ENCODE measurements at places on chromosomes 11 and 22.
A peak's percentile ranks its signal among the peaks of the same experiment; 100 is the strongest.

GRCh38 chr22:42951093-42951710, 63.7 kb downstream of the PACSIN2 start:
- no peak for DNase-seq

GRCh38 chr11:88979641-88980040, 86.1 kb downstream of the GRM5 start:
- peak; percentile 72 for DNase-seq

GRCh38 chr11:61762798-61763197, 10.4 kb downstream of the MYRF start:
- DNase-seq, result no peak

GRCh38 chr11:6584528-6584927, 18.9 kb downstream of the RRP8 start:
- DNase-seq, result no peak

DNA sequence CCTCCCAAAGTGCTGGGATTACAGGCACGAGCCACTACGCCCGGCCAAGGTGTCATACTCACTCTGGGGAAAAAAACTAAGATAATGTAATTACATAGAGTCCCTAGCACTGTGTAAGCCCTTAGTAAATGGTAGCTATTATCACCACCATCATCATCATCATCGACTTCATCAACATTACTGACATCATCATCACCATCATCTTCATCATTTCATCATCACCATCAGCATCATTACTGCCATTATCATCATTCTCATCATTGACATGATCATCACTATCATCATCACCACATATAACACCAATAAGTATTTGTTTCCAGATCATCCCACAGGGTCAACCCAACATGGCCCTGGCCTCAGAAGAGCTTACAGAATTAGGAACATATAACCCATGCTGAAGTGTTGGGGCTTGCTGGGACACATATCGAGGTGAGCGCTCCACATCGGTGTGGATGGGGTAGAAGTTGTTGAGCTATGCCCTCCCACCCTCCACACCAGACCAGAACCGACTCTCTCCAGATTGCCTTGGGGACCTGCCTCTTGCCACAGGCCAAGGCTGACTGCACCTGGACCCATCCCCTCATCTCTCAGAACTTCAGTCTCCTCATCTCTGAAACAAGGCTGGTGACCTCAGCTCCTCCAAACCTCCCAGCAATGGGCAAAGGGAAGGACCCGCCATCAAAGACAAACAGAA, 14.7 kb upstream of the CD5 start:
- DNase-seq, result no peak

- no peak for DNase-seq
Observed at GRCh38 chr11:78829146-78829545, 254.5 kb upstream of the NARS2 start.

DNA sequence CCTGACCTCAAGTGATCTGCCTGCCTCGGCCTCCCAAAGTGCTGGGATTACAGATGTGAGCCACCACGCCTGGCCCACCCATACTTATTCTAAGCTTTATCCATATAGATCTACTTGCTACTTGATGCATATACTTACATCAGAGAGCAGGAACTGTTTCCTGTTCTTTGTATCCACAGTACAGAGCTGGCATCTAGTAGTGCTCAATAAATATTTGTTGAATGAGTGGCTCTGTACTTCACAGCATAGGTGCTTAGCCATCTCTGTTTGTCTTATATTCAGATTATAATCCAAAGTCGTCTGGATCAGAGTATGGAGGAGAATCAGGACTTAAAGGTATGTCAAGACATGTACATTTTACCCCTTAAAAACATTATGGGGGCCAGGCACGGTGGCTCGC, 38.6 kb upstream of the DLAT start:
- DNase-seq, result no peak

- DNase-seq, result no peak
Observed at GRCh38 chr11:123678246-123678645, 23.8 kb upstream of the SCN3B start.

- peak; percentile 78 for DNase-seq
Observed at GRCh38 chr22:30286813-30287647, 2.3 kb downstream of the CASTOR1 start.

GRCh38 chr11:100861212-100861611, 174.1 kb downstream of the ARHGAP42 start:
- DNase-seq, result no peak

DNA sequence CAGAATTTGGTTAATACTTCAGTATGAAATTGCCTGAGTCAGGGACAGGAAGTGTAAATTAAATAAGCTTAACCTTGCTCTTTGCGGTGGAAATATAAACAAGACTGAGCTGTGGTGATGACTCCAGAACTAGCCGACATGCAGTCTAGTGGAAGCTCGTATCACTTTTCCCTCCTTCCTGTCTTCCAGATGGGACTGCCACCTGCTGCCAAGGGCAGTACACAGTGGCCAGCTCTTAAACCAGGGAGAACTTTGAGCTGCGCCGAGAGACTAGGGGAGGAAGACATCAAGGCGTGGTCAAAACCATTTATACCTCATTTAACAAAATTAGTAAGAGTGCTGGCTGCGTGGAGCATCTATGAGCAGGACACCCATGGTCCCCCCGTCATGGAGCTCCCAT, 31.3 kb upstream of the CTTN start:
- DNase-seq, result no peak

DNA sequence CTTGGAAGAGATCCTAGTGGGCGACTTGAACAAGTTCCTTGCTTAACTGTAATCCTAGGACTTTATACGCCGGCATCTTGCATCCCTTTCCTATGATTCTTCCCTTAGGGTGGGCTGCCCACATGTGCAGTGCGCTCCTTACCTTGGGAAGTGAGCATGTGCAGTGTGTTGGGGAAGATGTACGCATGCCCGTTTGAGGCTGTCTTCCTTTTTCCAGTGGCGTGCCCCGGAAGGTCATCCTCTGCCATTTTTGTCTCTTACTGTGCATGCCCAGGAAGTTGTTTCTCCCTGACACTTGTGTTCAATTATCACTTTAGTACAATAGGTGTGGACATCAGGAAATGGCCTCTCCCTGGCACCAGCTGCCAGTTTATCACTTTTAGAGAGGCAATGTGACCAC, 936.5 kb downstream of the TBC1D22A start:
- no peak for DNase-seq

GRCh38 chr11:111540114-111540936, at the start of gene LAYN:
Gene LAYN, plus strand, starts transcription at chr11:111540720. Its CDS starts 124 bp downstream, at chr11:111540844.
- DNase-seq, result peak; percentile 91

GRCh38 chr11:33533386-33534052, 167.1 kb downstream of the C11orf91 start:
- DNase-seq, result no peak

DNA sequence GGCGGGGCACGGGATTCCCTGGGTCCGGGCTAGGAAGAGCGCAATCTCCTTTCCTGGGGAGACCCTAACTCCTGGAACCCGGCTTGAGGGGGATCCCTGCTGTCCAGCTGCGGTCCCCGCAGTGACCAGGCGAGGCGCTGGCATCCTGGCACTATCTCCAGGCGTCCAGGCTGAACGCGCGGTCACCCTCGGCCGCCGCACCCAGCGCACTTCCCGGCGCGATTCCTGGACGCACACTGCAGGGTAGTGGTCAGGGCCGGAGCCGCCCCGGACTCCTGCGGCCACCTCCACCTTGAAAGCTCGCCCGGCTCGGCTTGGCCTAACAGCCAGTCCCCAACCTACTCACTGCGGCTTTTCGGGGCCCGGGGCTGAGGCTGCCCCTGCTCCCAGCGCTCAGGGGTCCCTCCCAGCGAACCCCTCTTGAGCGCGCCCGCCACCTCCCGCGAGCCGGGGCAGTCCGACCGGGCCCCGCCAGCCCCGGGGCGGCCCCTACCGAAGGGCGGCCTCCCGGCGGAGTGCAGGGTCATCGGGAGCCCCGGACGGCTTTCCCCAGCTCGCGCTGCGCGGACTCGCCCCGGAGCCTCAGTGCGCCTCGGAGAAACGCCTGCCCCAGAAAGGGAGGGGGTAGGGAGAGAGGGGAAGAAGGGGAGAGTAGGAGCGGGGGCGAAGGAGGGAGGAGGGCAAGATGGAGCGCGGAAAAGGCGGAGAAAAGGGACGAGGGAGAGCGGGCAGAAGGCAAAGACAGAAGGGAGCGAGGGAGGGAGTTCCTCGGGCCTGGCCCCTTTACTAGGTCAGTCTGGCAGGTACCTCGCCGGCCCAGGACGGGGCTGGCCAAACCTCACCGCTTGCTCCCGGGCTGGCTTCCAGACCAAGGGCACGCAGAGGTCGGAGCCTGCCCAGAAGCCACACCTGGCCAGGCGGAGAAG, 1.0 kb downstream of the POU2AF3 start:
- peak; percentile 76 for DNase-seq

DNA sequence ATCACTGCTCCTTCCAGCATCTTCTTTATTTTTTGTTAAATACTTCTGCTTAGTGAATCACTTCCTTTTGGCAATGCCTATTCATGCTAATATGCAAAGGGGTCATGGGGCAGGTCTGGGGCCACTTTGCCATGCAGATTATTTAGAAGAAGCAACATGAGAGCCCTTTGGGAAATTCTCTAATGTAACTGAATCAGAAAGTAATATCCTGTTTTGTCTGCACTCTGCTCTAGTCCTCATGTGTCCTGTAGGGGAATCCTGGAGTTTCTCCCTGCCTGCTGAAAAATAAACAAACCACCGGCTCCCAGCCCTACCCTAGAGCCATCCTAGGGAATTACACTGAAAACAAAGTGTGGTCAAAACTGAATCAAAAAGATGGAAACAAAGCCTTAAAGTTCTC, 176.5 kb upstream of the POU2AF2 start:
- DNase-seq, result no peak

- peak; percentile 38 for DNase-seq
Observed at GRCh38 chr11:119371778-119372182, 9.7 kb downstream of the USP2 start.
